ENCODE measurements at places on chromosomes 12 and 14.
A peak's percentile ranks its signal among the peaks of the same experiment; 100 is the strongest.

GRCh38 chr12:110600254-110600653 is 13.7 kb upstream of the TCTN1 start:
- peak; percentile 59 for DNase-seq

DNA sequence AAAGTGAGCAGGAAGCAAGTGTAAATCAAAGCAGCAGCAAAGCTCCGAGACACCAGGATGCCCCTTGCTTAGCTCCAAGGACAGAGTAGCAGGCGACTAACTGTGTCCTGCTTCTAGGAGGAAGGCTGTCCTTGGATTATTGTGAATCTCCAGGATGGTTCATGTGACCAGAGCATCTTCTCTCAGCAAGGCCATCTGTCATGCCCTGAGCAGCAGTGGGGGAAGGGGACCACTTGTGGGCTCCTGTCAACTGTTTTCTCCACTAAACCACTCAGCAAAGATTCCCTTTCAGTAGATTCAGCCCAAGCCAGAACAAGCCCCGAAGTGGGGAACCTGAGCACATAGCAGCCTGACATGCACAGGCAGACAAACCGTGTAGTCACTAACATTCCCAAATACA is 19.4 kb downstream of the MAP3K9 start:
- DNase-seq = no peak

- no peak for DNase-seq
Measured at GRCh38 chr14:28300356-28300755, 466.2 kb upstream of the FOXG1 start.

DNA sequence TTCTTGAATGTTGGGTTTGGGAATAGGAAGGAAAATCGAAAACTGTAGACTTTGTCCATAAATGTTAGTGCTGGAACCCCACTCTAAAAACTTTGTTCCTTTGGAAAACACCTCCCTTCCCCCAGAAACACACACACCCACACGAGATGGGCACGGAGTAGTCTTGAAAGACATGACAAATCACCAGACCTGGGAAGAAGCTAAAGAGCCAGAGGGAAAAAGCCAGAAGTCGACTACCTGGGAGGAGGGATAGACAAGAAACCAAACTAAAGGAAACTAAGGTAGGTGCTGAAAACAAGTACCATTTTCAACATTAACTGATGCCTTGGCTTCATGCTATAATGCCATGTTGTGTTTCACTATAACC is 925 bp upstream of the NANOG start:
- no peak for DNase-seq

DNA sequence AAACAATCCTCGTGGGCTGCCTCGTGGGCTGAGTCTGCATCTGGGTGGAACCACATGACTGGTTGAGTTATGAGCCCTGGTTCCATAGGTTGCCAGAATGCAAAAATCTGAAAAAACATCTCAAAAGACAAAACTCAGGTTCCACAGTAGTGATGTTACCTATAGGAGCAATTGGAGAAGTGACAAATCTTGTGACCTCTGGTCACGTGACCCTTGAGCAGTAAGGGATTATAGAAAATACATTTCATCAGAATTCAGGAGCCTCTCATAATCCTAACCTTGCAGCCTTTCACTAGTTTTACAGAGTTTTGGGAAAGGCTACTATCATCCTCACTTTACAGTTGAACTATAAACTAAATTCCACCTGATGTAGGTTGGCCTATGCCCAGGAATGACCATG is 12.5 kb upstream of the RNASE3 start:
- no peak for DNase-seq

- peak; percentile 48 for DNase-seq
Measured at GRCh38 chr12:13362260-13362841, 165.8 kb downstream of the EMP1 start.
